ENCODE measurements at places on chromosomes 3 and 15.
A peak's percentile ranks its signal among the peaks of the same experiment; 100 is the strongest.

- no peak for DNase-seq
Observed at GRCh38 chr3:12906916-12907290, 65.5 kb upstream of the RPL32 start.

GRCh38 chr3:122000936-122001605, 21.0 kb downstream of the ILDR1 start:
- DNase-seq = no peak

GRCh38 chr15:77759896-77760592, 127.3 kb upstream of the LINGO1 start:
- peak; percentile 36 for DNase-seq

DNA sequence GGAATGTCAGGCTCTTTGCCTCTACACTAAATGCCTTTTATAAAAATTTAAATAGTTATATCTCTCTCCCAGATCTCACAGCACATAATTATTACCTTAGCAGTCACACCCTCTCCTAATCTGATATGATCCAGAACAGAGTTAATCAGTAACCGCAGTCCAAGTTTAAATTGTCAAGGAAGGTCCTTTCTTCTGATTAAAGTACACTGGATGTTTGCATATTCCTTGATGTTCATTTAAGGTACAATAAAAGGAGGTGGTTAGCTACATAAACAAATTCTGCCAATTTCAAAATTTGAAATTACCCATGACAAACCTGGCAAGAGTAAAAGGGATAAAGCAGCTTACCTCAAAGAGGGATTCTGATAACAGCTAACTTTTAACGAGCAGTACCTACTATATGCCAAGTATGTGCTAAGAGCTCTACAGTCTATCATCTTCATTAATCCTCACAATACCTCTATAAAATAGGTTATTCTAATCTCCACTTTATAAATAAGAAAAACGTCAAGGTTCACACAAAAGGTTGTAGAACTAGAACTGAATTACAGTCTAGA, 4.3 kb downstream of the GOLIM4 start:
- DNase-seq = peak; percentile 75

DNA sequence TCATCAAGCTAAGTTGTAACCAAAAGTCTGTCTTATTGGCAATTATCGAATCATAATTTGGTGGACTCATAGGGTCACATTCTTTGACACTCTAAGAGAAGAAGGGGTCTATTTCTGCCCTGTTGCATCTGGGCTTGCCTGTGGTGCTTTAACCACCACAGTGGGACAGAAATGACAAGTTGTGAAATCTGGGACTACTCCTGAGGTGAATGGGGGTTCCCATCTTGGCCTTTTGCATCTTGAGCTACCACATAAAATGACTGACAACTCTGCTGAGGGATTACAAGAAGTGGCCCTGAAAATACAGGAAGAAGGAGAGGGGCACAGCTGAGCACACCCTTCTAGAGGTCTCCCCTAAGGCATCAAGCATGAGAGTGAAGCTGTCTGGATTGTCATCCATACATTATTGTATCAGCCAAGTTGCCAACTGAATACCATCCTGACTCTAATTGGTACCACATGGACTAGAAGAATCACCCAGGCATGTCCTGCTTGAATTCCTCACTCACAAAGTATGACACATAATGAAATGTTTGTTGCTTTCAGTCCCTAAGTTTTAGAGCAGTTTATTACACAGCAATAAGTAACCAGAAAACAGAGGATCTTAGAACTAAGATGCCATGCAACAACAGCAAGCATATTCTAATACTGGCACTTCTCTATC, 306.5 kb downstream of the ROBO1 start:
- no peak for DNase-seq

DNA sequence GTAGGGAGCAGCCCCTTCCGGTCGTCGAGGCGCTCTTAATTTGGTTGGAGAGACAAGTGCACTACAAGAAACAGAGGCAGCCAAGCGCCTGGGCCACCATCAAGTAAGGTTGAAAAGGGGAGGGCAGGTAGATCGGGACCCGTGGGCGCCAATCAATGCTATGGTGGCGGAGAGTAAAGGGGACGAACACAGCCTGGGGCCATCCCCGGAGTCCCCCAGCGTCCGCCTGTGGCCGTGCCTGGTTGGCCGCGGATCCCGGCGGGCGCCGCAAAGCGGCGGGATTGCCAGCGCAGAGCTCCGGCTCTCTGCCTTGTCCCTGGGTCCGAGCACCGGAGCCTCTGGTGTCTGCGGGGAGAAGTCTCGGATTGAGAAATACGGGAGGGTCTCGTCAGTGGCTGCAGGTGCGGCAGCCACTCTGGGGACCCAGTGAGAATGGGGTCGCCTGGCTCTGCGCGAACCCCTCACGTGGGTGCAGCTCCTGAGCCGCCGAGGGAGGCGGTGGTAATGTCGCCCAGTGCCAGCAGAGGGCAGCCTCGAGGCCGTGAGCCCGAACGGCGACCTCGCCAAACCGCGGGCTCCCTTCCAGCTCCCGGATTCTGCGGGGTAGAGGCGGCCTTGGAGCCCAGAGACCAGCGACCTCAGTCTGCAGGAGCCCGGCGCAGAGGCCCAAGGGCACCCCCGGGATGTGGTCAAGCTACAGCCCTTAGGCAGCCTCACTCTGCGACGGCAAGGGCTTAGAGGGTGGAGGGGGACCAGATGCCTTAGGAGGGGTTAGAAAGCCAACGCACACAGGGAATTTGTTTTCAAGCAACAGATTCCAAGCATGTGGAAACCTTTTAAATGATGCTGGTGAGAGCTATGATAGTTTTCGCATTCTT, 10.8 kb downstream of the FOXL2 start:
- peak; percentile 32 for DNase-seq

DNA sequence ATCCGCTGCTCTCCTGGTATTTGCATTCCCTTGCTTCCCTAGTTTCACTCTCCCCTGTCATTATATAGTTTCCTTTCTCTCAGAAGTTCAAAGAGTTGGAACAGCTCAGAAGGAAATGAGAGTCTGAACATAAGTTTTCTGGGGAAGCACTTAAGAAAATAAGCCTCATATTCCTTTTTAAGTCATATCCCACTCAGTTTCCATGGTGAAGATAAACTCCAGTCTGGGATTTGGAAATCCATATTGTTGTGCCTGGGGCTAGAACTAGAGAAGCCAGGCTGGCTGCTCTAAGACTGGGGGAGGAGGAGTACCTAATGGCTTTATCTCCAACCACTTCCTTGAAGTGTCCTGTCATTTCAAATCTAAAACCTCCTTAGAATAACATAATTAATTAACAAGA, 134.2 kb upstream of the ALCAM start:
- DNase-seq = peak; percentile 1

GRCh38 chr15:81747482-81747881, 298.3 kb downstream of the MEX3B start:
- DNase-seq = peak; percentile 69

DNA sequence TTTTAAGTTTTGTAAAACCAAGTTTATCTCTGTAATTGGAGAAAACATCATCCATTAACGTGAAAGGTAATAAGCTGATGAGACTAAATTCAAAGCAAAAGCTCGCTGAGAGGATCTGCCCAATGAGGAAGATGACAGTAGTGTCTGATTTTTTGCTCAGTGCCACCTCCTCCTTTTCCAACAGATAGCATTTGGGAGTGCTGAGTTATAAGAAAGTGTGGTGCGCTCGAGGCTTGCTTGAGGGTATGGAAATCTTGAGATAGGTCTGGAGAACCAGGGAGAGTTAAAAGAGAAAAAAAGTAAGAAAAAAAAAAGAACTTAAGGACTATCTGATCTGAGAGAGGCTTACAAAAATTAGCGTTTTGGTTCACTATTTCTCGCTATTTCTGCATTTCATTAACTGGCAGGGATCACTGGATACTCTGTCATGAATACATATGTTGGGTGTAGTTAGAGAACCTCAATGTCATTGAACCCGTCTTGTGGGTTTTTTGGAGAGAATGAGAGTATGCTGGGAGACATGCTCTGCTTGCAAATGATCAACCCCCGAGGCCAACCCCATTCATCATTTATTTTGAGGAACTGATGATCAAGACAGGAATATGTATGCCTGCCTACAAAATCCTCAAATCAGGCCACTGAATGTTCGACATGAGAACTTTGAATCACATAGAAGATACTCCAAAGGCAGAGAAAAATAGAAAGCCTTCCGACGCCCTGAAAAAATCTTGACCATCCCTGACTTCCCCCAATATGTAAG, 973 bp upstream of the USP13 start:
- peak; percentile 38 for DNase-seq

DNA sequence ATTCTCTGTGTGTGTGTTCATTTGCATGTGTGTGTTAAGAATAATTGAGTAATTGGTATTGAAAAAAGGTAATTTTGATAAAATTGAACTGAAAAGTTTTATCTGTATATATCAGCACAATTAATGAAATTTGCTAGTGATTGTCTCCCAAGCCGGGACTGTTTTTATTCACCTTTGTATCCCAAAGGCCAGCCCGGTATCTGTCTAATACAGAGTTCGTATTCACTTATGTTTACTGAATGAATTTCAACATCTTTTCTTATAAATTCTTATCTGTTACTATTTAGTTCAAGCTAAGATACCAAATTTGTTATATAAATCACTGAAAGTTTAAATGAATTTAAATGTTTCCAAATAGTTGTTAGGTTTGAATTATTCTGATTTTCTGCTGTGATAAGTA, 394.0 kb upstream of the NAALADL2 start:
- no peak for DNase-seq

GRCh38 chr3:194957743-194958240, 272.1 kb downstream of the FAM43A start:
- no peak for DNase-seq

- DNase-seq = no peak
Observed at GRCh38 chr3:193640728-193641439, 47.9 kb downstream of the OPA1 start.

- peak; percentile 37 for DNase-seq
Observed at GRCh38 chr15:25775317-25775912, 87.7 kb downstream of the ATP10A start.

Measured in NCI-H69 (cell line).